IMR-90 (cell line): ENCODE measurements at places on chromosomes 13 and 19. TPM values are rescaled to one million over a fixed set of nuclear protein-coding genes. Genes with fewer than 3 reads are reported as not detected.

DNA sequence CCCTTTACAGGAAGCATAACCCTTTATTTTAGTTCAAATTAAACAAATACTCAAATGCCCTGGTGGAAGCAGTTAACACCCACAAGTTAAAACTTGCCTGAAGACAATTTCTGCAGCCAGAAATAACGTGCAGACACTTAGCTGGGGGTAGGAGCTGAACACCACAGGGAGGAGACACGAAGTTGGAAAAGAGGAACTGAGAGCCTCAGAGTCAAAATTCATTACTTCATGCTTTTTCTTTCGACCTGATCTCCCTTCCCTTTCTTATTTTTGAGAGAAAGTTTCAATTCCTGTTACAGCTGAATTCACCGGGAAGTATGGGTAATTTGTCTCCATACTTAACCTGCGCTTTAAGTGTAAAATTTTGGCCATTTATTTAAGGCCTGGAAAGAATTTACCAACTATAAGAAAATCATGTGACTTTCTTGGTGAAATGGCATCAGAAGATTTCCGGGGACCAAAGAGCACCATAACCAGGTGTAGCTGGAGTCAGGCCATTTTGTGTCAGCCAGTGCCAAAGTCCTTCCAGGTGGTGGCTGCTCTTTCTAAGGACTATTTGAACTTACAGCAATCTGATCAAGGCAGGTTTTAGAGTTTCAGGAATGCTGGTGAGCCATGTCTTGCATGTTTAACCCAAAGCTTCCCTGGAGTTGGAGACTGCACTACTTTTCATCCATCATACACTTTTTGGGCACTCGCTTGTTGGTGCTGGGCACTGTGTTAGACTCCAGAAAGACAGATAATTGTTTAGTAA lies 46.5 kb upstream of the RCBTB2 start:
- no peak for DNase-seq

The ZNF682 gene
- total RNA-seq = 2.2 and 4.8 TPM in 2 replicates

DNA sequence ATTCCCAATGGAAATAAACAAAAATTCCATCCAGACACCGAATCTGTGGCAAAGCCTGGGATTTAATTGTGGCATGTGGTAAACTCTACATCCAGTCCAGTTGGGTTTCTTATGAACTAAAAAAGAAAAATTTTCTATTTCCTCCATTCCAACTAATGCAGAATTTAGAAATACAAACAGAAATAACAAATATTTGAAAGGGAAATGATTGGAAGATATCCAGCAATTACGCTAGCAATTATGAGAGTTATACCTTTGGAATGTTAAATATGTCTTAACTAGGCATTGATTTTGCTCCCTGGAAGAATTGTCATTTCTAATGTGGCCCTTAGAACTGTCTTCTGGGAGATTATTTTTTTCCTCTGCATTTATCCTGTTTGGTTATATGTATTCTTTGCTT lies 421.4 kb upstream of the KLHL1 start:
- no peak for DNase-seq

The EBI3 gene
- 0.28 and 0.36 TPM in 2 replicates for total RNA-seq

DNA sequence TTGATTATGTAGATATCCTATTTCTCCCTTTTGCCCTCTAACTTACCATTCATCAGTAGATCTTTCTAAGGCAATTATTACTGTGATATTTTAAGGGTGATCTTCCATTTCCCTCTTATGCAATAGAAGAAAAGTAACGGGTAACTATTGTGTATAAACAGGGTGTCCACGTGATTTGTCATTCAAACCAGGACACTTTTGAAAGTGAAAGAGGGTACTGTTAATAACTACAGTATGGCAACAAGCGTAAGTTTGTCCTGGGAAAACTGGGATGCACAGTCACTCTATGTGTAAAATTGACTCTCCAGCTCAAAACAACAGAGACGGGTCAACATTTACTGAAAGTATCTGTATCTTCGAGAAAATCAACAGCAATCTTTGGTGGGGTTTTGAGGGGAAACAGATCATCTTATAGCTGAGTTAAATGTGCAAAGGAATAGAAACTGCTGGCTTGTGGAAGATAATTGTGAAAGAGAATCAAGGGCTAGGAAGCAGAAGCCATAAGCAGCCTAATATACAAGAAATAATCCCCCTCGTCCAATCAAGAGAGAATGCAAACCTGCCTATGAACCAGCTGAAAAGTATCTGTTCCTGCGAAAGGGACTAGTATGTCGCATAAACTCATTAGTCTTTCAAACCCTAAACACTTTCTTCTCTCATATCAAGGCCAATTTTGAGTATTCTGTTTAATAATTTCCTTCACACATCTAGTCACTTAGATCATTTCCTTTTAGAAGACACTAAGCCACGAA lies 126.7 kb downstream of the FOXO1 start:
- DNase-seq = no peak

DNA sequence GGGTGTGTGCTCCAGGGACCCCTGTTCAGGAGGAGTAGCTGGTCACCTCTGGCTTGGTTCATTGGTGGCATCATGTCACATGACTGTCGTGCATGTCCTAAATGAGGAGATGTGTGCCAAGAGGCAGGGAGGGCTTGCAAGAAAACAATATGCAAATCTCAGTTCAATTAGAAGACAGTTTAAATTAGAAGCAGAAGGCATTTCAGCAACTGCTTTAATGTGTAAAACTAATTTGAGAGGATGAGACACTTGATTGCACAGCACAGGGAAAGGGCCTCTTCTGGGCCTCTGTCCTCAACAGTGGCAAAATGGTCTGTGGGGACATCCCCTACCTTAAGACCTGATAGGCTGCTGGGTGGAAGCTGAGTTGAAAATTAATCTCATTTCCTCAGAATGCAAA lies 54.6 kb downstream of the SPATA13 start:
- no peak for DNase-seq
